ENCODE measurements at places on chromosomes 5 and 9. TPM values are rescaled to one million over a fixed set of nuclear protein-coding genes. Genes with fewer than 3 reads are reported as not detected.

DNA sequence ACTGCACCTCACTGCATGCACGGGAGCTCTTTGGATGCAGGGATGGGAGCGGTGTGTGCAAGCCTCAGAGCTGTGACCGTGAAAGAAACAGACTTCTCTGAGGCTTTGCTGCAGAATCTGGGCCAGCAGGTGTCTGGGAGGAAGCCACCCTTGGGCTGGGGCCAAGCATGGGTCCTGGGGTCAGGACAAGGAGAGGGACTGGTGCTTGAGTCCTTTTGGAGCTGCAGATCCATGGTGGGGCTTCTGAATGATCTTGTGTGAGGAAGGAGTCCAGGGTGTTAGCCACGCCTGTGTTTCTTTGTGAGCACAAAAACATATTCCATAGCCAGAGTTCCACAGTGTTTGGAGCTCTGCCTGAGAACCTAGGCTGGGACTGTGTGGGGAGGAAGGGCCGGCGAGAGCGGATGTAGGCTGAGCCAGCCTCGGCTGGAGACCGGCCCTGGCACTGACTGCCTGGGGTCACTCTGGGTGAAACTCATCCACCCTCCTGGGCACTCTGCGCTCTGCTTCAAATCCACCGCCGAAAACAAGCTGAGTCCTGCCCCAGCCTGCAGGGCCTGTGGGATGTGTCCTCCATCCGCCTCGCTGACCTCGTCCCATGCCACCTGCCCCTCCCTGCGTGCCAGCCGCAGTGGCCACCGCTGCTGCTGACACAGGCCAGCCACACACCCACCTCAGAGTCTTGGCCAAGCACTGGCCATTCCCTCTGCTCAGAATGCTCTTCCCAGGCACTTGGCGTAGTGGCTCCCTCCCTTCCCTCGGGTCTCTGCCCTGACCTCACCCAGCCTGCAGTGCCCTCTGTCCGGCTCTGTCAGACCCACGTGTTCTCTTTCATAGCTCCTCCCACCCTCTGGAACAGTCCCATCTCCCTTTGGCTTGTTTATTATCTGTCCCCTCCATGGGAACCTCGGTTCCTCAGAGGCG lies 26.7 kb downstream of the ERGIC1 start:
- H3K4me3 ChIP-seq: no peak overlapping the region
- DNase-seq: no peak
- peaks cover 29% of the 10 kb centered on the region for H3K4me1 ChIP-seq
- H3K27ac ChIP-seq: no peak overlapping the region
- no peaks in the 10 kb centered on the region for H3K36me3 ChIP-seq
- no peaks in the 10 kb centered on the region for H3K27me3 ChIP-seq

GRCh38 chr5:59471463-59471862 lies 422.1 kb downstream of the PDE4D start:
- no peak for DNase-seq
- H3K36me3 ChIP-seq: no peaks in the 10 kb centered on the region
- no peak overlapping the region for H3K4me3 ChIP-seq
- no peak overlapping the region for H3K27ac ChIP-seq

TNC gene
- total RNA-seq: 0.49 TPM

GRCh38 chr5:79021753-79022152 lies 36.6 kb upstream of the ARSB start:
- no peaks in the 10 kb centered on the region for H3K27me3 ChIP-seq
- no peak for DNase-seq
- no peak overlapping the region for H3K4me3 ChIP-seq

All from HCT116 (cell line).